ENCODE measurements at places on chromosomes 3 and 15. TPM values are rescaled to one million over a fixed set of nuclear protein-coding genes. Genes with fewer than 3 reads are reported as not detected.

The CCDC50 gene
- 66.4 TPM for polyA plus RNA-seq

DNA sequence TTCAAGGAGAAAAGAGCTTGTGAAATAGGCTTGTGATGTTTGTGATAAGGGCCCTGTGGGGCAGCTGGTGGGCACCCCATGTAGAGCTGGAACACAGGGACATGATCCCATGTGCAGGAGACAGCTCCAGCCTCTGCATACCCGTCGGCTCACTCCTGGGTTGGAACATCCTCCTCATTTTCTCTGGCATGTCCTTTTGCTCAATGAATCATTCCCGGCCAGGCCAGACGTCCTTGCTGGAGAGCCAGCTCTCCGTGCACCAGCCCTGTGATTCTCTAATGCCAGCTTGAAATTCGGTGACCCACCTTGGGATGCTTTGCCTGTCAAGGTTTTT, 77.3 kb downstream of the SMAD3 start:
- no peak for DNase-seq

The GATM gene
- 255 TPM for polyA plus RNA-seq

GRCh38 chr3:94256888-94257813, 194.3 kb downstream of the NSUN3 start:
- DNase-seq, result no peak

- DNase-seq, result no peak
Measured at GRCh38 chr3:112365035-112365434, 32.1 kb downstream of the CD200 start.
